ENCODE measurements at places on chromosomes 12 and 14.

DNA sequence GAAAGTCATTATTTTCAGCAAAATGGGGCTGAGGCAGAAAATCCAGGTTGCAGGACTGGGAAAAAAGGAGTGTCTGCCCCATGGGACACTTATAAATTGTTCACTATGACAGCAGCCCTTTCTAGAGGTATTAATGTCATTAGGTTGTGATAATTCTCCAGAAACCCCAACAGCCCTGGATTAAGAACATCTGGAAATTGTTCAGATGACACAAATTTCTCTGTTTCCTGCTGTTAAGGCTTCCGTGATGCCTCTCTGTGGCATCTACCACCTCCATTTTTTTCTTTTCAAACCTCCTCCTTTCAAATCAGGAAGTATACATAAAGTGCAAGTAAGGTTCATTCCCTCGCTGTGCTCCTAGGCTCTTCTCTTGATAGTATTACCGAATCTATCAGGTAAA, 25.6 kb downstream of the EGLN3 start:
- no peak for DNase-seq

DNA sequence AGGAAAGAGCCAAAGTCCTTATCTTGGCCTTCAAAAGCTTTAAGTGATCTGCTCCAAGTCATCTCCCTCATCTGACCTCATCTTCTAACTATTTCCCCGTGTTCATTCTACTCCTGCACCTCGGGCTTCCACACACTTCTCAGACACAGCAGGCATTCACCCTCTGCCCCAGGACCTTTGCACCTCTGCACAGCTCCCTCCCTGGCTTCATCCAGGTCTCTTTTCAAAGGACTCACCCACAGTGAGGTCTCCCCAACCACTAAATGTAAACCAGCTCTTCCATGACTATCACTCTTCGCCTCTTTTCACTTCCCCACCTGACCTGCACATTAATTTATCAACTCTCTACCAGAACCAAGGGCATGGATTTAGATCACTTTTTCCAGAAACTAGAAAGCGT, 161.8 kb downstream of the PIWIL1 start:
- DNase-seq, result no peak

GRCh38 chr12:53097564-53098353, at the start of gene IGFBP6:
TSS of gene IGFBP6 (plus strand) at chr12:53097667. CDS start at chr12:53097718, 51 bp downstream.
- no peak for DNase-seq

GRCh38 chr12:4030929-4031702, 157.9 kb upstream of the PARP11 start:
- DNase-seq, result peak; percentile 58

DNA sequence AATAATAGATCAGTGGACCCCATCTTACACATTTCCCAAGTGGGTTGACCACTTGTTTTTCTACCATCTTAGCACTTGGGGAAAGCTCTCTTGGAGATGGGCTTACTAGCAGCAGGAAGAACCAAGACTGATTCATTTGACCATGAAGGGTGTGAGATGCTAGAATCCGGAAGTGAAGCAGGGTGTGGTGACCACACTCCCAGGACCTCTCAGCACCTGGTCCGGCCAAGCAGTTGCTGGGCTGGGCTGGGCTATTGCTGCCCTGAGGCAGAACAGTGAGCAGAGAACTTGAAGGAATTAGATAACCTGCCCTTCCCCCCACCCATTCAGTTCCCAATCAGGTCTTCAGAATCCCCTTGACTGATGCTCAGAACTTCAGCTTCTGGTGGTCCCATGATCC, 24.4 kb downstream of the ADCY6 start:
- DNase-seq, result no peak

DNA sequence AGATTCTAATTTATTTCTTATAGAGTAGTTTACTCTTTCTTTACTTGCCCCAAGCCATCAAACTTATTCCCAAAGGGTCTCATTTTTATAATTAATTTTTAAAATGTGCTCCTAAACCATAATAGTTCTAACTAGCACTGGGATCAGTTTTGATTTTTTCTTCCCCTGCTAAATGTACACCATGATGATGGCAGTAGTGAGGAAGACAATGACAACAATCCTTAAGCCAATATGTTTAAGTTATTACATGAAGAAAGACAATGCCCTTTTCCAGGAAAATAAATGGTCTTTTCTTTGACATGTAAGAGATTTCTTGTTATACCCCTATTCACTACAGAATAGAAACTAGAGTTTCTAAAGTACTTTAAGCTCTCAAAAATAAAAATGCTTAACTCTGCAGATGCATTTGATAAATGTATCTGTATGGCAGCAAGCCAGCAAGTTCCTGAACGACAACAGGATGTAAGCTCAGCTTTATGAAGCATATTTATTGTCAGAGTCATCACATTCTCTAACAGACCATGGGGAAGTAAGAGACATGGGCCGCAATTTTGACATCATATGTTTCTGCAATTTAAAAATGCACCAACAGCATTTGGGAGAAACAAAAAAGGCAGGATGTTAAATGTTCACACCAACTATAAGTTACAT, 36.0 kb upstream of the SNX6 start:
- DNase-seq, result no peak

- DNase-seq, result no peak
Observed at GRCh38 chr12:15963271-15963670, 52.1 kb downstream of the DERA start.

DNA sequence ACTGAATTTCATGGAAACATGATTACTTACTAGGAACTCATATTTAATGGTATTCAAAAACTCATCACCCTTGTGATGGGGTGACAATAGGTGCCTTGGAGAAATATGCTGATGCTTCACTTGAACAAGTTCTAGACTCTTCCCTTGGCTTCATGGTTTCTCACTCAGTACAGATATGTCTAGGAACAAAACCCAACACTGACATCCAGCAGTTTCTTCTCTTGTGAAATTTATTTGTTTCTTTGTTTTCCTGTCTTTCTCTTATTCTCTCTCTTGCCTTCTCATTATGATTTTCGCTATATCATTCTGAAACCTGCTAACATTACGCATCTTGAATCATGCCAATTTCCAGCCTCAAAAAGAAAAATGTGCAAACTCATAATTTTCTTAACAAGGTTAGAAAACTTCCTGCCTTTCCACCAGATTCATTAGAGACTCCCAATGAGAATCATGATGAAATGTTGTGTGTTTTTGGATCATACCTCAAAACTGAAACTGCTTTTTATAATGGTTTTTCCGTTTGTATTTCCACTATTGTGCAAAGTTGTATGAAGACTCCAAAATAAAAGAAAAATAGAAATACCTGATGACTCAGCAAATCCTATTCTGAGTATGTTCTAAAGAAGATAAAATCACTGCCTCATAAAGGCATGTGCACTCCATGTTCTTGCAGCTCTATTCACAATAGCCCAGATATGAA, 1021.5 kb downstream of the TMEM121 start:
- DNase-seq, result no peak

- no peak for DNase-seq
Observed at GRCh38 chr12:102435827-102436436, 44.4 kb downstream of the IGF1 start.

DNA sequence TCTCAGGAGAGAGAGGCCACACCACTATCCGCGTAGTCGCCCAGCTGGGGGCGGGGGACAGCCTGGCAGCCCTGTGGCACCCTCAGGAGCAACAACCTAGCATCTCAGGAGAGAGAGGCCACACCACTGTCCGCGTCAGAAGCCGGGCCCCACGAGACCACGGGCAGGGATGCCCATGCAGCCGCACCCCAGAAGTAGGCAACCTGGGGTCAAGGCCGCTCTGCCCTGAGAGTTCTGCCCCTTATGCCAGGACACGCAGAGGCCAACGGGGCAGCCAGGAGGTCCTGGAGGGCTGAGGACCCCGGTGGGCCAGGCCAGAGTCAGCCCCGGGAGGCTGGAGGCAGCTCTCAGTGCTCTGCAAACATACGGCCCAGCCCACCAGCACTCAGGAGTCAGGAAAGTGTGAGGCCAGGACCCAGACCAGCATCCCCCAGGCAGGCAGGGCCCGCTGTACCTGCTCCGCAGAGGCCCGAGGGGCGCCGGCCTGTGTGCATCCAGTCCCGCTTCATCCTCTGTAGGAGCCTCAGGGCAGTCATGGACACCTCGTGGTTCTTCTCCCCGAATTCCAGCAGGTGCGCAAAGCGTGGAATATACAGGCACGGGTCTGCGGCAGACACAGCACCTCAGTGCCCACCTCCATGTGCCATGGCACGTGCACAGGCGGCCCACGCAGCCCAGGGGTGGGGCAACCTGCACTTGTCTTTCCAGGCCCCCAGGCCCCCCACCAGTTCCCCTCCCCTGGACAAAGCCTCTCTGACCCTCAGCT, 7.3 kb upstream of the BTBD6 start:
- DNase-seq, result no peak

GRCh38 chr14:33834466-33835260, 116.2 kb downstream of the EGLN3 start:
- DNase-seq, result no peak

- no peak for DNase-seq
Observed at GRCh38 chr12:27801630-27802029, 21.6 kb upstream of the MANSC4 start.

DNA sequence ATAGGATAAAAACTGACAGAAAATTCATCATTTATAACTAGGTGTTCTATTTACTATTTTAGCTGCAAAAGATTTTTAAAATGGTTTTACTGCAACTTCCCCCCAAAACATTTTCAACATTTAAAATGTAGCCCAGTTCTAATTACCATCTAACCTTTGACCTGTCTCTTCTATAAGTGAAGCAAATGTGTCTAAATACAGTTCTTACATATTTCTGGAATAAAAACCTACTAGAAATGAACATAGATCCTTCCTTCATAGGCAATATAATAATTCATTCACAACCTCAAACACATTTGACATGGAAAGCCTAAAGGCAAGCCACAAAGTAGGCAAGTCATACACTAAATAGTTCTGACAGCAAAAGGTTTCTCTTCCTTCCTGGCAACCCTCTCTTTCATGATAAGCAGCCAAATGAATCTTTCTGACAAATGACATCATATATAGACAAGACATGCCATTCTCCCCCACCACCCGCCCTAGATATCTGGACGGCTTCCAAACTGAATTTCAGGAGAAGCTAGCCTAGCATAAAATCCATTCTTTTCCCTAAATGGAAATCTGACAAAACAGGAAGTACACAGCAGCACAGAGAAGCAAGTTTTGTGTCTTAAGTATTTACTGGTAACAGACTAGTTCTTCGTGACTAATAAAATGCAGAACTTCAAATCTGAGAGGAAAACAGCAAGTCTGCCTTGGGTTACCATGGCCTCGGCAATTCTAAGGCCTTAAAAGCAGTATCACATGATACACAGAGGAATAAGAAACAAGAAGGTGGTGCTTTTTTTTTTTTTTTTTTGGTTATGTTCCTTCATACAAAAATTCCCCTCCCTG, 17.2 kb upstream of the ARID4A start:
- no peak for DNase-seq

DNA sequence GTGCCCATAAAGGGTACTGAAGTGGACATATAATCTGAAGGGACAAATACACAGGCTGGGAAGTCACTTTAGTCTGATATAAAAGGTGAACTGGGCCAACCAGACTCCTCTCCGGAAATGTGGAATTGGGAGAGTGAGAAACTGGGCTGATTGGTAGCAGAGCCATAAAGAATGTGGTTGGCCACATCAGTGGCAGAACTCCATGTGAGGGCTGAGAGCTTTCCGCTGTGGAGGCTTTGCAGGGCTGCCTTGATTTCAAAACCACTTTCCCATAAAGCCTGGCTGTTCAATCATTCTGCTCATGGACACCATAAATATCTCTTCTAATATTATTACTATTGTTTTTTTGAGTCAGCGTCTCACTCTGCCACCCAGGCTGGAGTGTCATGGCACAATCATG, 220.3 kb downstream of the MON2 start:
- no peak for DNase-seq

- no peak for DNase-seq
Observed at GRCh38 chr12:95443459-95443858, 30.5 kb upstream of the METAP2 start.

- DNase-seq, result no peak
Observed at GRCh38 chr12:102487226-102487625, 6.9 kb upstream of the IGF1 start.

DNA sequence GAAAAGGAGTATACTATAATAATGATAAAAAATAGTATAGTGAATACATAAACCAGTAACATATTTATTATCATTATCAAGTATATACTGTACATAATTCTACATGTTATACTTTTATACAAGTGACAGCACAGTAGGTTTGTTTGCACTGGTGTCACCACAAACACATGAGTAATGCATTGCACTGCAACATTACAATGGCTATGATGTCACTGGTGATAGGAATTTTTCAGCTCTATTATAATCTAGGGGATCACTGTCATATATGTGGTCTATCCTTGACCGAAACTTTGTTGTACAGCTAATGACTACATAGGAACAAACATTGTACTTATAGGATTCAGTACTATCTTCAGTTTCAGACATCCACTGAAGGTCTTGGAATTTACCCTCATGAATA, 165.8 kb upstream of the SYT1 start:
- DNase-seq, result no peak

DNA sequence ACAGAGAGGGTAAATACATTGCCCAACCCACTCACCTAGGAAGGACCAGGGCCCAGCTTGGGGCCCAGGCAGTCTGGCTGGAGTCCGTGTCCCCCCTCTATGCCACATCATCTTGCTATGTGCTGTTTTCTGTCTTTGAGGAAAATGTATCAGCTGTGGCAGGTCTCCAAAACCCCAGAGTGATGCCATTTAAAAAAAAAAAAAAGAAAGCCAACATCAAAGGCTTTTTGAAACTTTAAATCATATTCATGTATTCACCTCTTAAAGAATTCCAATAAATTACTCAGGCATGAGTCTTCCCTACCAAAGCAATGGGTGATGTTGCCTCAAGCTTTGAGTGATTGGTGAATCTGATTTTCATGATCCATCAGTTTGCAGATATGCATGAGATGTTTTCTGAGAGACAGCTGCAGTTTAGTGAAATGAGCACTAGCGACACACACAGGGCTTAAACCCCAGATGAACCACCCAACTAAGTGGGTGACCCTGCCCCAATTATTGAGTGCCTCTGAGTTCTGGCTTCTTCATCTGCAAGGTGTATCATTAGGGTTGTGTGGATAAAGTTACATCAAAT, 6.1 kb downstream of the KRT81 start:
- no peak for DNase-seq

DNA sequence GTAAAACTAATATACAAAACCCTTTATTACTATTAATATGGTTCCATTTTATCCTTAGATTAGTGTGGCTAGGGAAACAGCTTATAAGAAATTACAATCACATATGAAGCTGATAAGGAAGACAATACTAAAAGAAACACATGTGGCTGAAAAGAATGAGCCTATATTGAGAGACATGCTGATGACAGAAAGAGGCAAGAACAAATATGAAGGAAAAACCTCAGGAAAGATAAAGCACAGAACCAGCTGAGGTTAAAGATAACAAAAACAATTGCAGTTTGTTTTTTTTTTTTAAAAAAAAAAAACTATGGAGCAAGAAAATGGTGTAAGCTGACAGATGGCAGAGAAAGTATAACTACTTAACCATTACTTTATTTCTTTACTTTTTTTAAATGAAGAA, 69.2 kb upstream of the OSBPL8 start:
- no peak for DNase-seq

GRCh38 chr14:65195042-65195719, 92.9 kb upstream of the MAX start:
- DNase-seq, result no peak

GRCh38 chr12:73161970-73162369, 889.8 kb downstream of the TRHDE start:
- DNase-seq, result no peak

Data from stimulated activated CD8-positive, alpha-beta memory T cell treated with anti-CD3 and anti-CD28 coated beads, Interleukin-15, amount 100 ng/mL, for 4 hours (primary cell).